ENCODE measurements at places on chromosomes 13 and 19.
A peak's percentile ranks its signal among the peaks of the same experiment; 100 is the strongest.

DNA sequence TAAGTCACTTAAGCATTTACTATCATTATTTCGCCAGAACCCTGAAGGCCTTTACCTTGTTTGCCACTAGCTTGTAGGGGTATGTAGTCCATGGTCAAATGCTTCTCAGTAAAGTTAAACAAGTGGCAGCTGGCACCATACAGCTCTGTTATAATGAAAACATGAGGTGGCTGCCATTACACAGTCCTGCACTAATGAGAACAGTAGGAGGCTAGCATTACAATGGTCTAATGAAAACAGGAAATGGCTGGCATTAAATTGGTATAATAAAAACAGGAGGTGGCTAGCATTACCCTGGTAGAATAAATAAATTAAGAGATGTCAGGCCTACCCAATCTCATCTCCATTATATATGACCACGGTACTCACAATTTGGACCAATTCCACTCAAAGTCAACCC lies 107.5 kb downstream of the PCDH17 start:
- no peak for DNase-seq

DNA sequence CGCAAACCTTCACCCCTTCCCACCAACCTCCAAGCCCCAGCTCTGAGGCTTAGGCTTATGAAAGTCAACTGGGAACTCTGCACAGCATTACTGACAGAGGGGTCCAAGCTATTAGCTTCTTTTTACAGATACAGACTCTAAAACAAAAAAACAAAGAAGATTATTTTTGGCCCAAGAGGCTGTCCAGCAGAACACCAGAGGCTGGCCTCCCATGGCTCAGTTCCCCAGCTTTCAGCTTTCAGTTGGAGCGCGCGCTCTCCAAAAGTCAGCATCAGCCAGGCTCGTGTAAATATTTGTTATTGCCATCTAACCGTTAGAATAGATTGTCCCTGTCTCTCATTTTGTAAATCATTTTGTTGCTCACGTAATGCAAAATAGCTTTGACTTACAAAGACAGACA lies 58.4 kb downstream of the ZIC5 start:
- no peak for DNase-seq

GRCh38 chr13:108176685-108177274 lies 38.6 kb downstream of the LIG4 start:
- DNase-seq = peak; percentile 34

DNA sequence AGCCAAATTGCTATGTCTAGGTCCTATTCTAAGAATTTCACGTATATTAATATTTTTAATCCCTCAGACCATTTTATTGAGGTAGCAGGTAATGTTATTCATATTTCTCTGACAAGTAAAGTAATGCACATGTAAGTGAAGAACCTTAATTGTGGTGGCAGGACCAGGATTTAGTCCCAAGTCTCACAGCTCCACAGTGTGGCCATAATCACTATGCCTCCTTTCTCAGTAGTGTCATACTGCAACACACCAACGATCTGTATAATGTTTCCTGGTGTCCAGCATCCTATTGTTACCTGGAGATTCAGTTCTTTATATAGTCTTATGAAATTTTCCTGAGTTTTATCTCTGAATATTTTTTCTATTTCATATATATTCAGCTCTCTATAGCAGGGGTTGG lies 340.3 kb downstream of the OLFM4 start:
- no peak for DNase-seq

DNA sequence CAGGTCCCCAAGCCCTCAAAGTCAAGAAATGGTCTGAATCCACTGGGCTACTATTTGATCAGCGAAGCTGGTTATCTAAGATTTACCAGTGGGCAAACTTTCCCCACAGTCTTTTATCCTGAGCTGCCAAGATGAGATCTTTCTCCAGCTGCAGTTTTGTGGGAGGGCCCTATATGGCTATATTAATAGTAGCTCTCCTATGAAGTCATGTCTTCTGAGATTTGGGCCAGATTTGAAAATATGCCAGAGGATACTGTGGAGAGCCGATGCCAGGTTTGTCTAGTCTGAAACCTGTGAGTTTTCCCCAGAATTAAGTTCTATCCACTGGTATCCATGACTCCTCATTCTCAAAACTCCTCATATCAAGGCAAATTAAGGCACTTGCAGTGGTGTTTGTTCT lies 173.2 kb downstream of the FLT1 start:
- DNase-seq = no peak

GRCh38 chr13:72109863-72110262 lies 242.9 kb upstream of the DACH1 start:
- DNase-seq = no peak

- no peak for DNase-seq
Measured at GRCh38 chr13:46086985-46087384, 17.8 kb downstream of the CPB2 start.

DNA sequence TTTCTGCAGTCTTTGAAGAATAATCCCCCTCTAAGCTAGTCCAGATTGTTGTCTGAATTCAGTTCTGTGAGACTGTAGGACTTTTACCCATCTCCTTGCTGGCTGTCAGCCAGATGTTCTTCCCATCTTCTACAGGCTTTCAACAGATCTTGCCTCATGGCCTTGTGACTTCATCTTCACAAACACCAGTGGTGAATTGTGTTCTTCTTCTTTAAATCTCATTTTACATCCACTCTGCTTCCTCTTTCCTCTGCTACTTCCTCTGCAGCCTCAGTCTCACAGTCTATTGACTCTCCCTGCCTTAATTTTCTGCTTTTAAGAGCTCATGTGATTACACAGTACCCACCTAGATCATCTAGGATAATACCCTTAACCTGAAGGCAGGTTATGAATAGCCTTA lies 859.0 kb upstream of the SLITRK1 start:
- DNase-seq = no peak

DNA sequence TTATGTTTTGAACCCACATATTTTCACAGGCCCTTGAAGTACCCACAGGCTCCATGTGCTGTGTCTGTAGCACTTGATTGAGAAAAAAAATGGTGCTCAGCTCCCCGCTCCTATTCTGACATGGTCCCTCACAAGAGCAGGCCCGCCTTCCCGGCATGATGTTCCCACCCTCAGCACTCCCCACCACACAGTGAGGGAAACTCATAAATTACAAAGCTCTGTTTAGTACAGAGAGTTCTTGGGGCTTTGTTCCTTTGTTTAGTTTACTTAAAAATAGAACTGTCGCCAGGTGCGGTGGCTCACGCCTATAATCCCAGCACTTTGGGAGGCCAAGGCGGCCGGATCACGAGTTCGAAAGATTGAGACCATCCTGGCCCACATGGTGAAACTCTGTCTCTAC lies 25.9 kb upstream of the ABCC4 start:
- DNase-seq = no peak

DNA sequence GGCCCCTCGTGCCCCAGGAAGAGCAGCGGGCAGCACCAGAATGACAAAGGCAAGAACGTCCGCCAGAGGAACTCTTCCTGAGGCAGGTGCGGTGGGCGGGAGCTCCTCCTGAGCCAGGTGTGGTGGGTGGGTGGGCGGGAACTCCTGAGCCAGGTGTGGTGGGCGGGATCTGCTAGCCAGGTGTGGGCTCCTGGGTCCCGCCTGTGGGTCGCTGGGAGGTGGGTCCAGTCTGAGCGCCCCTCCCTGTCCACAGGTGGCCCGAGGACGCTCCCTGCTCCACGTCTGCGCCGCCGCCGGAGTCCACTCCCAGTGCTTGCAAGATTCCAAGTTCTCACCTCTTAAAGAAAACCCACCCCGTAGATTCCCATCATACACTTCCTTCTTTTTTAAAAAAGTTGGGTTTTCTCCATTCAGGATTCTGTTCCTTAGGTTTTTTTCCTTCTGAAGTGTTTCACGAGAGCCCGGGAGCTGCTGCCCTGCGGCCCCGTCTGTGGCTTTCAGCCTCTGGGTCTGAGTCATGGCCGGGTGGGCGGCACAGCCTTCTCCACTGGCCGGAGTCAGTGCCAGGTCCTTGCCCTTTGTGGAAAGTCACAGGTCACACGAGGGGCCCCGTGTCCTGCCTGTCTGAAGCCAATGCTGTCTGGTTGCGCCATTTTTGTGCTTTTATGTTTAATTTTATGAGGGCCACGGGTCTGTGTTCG lies 7.0 kb upstream of the HCN2 start:
- no peak for DNase-seq

DNA sequence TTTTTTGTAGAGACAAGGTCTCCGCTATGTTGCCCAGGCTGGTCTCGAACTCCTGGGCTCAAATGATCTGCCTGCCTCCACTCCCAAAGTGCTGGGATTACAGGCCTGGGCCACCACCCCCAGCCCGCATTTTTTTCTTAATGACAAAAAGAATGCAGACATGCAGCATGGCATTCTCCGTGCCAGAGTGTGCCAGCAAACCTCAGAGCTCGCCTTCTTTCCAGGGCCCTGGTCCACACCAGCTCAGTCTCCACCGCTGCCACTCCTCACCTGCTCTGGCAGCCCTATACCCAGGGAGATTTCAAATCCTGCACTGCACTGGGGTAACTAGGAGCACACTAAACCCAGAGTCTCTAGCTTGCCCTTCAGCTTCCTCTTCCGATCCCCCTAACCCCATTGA lies 41.7 kb downstream of the ZIC5 start:
- DNase-seq = no peak

DNA sequence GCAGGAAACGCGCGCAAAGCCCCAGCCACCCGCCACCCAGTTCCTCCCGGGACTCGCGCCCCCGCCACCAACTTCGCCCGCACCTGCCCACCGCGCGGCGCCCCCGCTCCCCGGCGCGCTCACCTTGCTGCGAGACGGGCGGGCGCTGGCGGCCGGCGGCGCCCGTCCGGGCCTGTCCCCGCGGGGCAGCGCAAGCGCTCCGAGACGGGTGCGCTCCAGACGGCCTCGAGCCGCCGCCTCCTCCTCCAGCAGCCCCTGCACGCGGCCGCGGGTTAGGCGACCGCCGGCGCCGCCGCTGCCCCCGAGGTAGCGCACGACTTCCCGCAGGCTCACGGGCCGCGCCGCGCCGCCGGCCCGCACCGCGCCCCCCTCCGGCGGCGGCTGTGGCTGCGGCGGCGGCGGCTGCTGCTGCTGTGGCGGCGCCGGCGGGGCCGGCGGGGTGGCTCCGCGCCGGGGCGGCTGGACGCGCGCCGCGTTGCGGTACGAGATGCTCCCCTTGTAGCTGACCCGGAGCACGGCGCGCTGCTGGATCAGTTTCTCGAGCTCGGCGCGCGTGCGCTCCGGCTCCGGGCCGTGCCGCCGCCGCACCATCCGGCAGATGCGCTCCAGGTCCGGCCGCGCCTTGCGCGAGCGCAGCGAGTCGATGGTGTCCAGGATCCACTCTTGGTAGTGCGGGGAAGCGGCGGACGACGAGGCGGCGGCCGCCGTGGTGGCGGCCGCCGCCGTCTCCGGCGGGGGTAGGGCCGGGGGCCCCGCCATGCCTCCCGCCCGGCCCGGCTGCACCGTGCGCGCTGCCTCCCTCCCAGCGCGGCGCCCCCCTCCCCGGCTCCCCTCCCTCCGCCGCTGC lies 666 bp downstream of the SAMD1 start:
- DNase-seq = no peak

DNA sequence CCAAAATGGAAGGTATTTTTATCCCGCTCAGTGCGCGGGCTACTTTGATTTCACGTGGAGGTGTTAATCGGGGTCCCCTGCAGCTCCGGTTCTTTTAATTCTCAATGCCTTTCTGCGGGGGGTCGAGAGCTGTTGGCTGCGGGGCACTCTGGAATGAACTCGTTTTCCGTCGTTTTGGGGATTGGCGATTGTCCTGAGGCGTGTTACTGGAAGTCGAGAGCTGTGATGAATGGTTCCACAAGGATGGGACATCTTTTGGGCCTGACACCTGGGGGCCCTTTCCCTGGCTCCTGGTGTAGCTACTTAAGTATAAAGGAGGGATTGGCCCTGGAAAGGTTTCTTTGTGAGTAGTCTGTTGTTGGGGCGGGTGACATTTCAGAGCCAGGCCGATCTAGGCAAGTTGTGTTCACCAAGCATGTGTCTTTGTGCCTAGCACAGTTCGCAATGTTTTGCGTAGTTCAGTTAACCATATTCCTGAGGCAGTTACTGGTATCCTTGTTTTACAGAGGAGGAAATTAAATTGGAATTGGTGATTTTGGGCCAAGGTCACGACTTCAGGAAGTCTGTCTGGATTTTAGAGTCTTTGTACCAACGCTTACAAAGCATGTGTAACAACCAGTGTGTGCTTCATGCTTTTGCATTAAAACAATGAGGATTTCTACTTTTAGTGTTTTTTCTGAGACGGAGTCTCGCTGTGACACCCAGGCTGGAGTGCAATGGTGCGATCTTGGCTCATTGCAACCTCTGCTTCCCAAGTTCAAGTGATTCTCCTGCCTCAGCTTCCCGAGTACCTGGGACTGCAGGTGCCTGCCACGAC lies 846 bp downstream of the RPL13A start:
- no peak for DNase-seq

GRCh38 chr19:39385629-39386411 lies 5.1 kb downstream of the PAF1 start:
- DNase-seq = no peak

- DNase-seq = no peak
Measured at GRCh38 chr13:20428666-20429644, 96.7 kb downstream of the CRYL1 start.

- DNase-seq = no peak
Measured at GRCh38 chr13:75774176-75774575, 138.0 kb downstream of the LMO7 start.

GRCh38 chr13:50527612-50528509 lies 315.6 kb downstream of the DLEU7 start:
- no peak for DNase-seq

DNA sequence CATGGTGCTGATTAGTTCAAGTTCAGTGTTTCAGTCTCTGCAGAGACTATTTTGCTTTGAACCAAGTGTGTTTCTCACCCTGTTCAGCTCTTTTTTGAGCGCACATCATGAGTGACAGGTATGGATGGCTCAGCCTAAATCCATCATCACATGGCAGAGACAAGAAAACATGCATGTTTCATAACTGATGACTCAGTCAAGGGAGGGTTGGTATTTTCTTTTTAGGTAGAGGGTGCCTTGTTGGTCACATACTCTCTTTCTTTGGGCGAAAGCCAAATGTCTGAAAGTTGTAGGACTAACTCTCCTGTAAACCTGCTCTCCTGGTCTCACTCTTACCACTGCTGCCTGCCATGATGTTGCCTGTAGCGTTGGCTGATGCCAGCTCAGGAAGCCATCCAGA lies 48.1 kb upstream of the RAP2A start:
- no peak for DNase-seq

- no peak for DNase-seq
Measured at GRCh38 chr19:37778613-37779126, 716 bp downstream of the ZNF573 start.

- DNase-seq = no peak
Measured at GRCh38 chr19:46995492-46995891, 24.1 kb upstream of the NPAS1 start.

Data from stimulated activated CD4-positive, alpha-beta T cell treated with anti-CD3 and anti-CD28 coated beads, TNF-alpha, amount 100 ng/mL, for 4 hours (primary cell).